ENCODE measurements at places on chromosomes 2 and 18.
A peak's percentile ranks its signal among the peaks of the same experiment; 100 is the strongest.

DNA sequence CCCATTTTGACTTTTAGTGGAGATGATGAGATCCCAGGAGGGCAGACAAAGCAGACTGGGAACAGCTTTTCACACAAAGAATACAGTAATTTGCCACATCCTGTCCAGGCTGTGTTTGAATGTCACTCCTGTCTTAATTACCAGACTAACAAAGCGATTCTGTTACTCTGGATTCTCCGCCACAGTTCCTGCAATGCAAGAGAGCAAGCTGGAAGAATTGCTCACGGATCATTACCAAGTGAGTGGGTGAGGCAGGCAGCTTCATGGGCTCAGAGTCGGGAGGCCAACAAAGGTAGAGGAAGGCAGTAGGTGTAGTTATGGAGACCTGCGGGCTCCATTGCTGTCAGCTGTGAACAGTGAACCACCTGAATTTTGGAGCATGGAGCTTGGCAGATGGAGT, 250.5 kb upstream of the ATP5MC3 start:
- no peak for DNase-seq

DNA sequence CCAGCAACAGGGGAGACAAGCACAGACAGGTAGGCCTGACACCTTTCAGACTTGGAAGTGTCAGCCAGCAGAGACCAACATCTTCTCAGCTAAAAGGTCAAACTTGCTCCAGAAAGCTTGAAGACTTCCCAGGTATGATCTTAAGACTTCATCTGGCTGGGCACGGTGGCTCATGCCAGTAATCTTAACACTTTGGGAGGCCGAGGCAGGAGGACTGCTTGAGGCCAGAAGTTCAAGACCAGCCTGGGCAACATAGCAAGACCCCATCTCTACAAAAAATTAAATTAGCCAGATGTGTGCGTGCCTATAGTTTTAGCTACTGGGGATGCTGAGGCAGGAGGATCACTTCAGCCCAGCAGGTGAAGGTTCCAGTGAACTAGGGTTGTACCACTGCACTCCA, 39.0 kb upstream of the SPRED2 start:
- DNase-seq, result no peak

GRCh38 chr18:31738460-31739407, 21.9 kb downstream of the SLC25A52 start:
- peak; percentile 9 for DNase-seq

DNA sequence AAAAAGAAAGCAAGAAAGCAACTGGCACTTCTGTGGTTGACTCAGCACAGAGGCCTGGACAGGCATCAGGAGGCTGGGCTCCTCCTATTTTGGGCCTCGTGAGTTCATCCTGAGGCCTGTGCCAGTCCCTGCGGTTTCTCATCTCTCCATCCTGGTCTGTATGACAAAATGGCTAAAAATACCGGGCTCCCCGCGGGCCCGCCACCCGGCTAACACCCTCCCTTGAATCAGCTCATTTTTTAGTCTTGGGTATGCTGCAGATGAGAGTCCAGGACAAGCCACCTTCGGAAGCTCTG, 62.3 kb upstream of the YWHAQ start:
- DNase-seq, result no peak

GRCh38 chr18:3062798-3063680, 50.1 kb upstream of the LPIN2 start:
- DNase-seq, result peak; percentile 68

GRCh38 chr2:170715062-170715931, at the start of gene SP5:
TSS of gene SP5 (plus strand) at chr2:170715337. CDS start at chr2:170715513, 176 bp downstream.
- peak; percentile 70 for DNase-seq

DNA sequence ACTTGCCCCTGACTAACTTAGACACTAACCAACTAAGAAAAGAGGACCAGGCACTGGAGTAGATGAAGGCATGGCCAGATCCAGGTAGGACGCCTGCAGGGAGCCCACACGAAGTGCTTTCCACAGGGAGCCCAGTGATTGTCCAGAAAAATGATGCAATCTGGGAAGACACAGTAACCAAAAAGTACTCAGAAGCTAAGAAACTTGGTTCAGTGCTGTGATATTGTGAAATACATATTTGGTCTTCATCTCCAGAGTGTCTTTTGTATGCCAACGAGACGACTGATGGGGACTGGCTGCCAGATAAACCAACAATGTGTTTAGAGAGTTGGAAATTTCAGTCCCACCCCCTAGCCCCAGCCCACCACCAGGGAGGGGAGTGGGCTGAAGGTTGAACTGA, 135.0 kb downstream of the SP3 start:
- peak; percentile 8 for DNase-seq

- DNase-seq, result no peak
Observed at GRCh38 chr2:155301221-155301620, 602.7 kb downstream of the KCNJ3 start.

DNA sequence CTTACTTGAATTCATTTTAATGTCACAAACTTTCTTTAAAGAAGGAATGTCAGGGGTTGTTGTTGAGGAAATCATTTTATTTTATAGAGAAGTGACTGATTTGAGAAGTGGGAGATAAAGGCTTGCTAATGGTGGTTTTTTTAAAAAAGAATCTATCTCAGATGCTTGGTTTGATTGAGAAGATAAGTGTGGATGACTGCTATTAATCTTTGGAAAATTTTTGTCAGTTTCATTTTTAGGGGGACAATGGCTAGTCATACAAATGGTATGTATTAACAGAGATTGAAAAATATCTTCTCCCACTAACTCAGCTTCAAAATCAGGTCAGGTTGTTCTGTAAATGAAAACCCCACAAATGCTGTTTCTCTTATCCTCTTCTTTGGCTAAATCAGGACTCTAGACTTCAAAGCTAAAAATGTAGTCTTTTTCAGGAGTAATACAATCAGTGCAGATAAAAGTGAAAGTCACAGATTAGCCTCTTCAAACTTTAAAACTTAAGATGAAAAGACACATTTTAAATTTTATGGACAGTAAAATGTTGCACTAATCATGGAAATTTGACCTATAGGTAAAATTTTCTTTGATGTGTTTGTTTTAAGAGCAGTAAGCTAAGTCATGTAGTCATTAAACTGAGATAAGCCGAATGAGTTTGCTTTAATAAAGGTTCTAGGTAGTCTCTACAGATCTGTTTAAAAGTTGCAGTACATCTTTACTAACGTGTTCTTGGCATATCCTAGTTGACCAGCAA, 674.2 kb upstream of the VRK2 start:
- no peak for DNase-seq

GRCh38 chr2:39409697-39410389, 27.2 kb downstream of the MAP4K3 start:
- DNase-seq, result no peak

DNA sequence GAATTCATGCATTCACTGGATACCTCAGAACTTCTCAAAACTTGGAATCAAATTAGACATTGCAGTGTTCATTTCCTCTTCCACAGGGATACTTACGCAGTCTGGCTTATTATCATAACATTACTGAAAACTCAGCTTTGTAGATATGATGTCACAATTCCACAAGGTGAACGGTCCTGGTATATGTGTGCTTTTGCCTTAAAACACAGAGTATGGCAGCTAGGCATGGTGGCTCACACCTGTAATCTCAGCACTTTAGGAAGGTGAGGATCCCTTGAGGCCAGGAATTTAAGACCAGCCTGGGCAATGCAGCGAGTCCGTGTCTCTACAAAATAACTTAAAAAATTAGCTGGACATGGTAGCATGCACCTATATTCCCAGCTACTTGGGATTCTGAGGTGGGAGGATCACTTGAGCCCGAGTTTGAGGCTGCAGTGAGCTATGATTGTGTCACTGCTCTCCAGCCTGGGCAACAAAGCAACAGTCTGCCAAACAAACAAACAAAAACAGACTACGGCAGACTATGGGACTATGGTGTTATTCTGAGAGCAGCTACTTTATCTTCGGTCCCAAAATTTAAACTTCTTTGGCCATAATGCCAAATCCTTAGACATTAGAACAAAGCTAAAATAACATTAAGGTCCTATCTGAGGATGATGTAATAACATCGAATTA, 1191.9 kb upstream of the SLC39A10 start:
- no peak for DNase-seq

DNA sequence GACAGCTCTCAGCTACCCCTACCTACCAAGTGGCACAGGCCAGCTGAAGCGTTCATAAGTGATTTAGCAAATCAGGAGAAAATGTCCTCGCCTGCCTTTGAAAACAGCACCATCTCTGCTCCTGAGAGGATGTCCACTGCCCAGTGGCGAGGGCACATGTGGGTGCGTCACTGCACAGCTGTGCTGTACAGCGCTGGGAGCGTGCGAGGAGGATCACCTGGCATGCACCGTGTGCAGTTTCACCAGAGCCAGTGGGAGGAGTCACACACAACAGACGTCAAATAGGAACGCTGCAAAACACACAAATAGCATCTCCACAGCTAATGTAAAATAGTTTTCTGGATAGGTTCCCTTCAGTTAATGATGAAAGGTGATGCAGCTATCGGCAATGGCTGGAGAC, 154.1 kb downstream of the HDAC4 start:
- no peak for DNase-seq

- DNase-seq, result no peak
Observed at GRCh38 chr2:124514236-124514635, 489.1 kb downstream of the CNTNAP5 start.

DNA sequence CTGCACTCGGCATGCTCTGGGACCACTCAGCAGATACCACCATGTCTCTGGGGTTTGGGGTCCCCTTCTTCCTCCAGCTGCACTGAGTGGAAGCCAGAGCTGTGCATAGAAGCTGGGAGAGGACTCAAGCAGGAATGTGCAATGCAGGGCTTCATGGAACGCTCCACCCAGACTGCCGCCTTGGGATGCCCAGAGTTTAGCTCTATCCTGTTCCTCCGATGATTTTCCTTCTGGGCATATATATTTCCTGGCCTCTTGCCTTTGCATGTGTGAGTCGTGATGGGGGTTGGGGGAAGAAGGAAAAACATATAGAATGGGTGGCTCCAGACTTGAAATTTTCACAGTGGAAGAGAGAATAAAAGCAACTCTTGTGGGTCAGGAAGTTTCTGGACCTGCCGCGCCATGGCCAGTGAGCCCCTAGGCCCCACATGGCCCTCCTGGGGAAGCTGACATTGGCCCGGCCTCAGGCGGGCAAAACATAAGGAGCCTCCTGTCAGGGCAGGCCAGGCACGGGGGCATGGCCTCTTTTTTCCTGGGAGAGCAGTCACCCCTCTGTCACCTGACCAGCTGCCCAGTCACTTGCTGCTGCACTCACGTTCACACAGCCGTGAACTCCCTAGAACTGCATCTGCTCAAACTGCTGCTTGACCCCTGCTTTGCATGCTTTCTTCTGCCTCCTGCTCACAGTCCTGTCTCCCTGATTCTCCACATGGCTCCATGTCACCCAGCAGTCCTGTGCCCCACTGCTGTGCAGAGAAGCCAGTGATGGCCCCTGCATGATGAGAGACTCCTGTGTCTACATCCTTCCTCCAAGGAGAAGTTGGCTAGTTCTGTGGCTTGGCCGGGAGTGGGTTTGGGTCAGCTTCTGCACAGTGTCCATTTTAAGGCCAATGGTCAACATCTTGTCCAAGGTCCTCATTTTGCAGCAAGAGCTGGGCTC, 197.8 kb downstream of the CTIF start:
- DNase-seq, result no peak

- no peak for DNase-seq
Observed at GRCh38 chr18:26745288-26746181, 120.0 kb downstream of the AQP4 start.

DNA sequence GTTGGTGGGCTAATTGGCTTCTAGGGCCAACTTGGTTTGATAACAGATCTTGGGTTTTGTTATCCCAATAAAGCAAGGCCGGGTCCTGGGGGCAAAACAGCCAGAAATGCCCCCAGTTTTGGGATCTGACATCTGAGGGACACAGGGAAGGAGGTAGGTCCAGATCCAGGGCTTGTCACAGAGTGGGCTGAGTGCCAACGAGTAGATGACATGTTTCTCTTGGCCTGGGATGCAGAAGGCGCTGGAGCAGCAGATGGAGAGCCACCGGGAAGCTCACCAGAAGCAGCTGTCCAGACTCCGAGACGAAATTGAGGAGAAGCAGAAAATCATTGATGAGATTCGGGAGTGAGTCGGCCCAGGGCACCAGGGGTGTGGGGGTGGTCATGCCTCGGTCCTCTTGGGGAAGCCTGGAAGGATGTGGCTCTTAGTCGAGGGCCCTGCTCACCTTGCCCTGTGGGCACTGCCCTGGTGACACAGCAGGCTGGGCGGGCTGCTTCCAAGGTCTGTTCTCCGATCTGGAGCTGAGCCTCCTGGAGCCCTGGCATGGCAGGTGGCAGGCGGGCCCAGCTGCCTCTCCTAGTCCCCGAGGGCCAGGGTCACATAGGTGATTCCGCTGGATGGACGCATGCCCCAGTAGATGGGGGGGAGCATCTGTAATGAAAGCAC, 40.2 kb upstream of the LYPD6B start:
- no peak for DNase-seq

- no peak for DNase-seq
Observed at GRCh38 chr18:52588931-52589330, 248.9 kb downstream of the DCC start.

DNA sequence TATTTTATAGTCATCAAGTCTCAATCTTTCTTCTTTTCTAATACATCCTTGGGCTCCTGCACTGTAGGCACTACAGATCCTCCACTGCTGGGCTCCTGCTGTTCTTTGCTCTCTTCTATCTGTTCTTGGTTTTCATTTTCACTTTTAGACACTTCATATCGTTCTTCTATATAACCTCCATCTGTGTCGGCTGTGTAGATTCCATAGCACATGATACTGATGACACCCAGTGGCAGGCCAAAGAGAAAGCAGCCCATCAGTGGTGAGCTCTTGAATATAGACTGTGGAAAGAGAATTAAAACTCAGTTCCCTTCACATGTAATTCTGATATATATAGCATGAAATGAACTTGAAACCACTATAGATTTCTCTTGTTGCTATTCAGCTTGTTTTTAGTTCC, 38.0 kb downstream of the TMX3 start:
- no peak for DNase-seq

GRCh38 chr2:157440404-157441071, 3.4 kb downstream of the CYTIP start:
- no peak for DNase-seq

GRCh38 chr2:160105366-160105765, 43.0 kb upstream of the PLA2R1 start:
- no peak for DNase-seq

GRCh38 chr2:66389651-66390131, 45.2 kb upstream of the MEIS1 start:
- DNase-seq, result peak; percentile 18

- DNase-seq, result no peak
Observed at GRCh38 chr2:168593713-168594112, 137.6 kb downstream of the CERS6 start.

GRCh38 chr2:25387876-25388449, 46.2 kb upstream of the DNMT3A start:
- no peak for DNase-seq

DNA sequence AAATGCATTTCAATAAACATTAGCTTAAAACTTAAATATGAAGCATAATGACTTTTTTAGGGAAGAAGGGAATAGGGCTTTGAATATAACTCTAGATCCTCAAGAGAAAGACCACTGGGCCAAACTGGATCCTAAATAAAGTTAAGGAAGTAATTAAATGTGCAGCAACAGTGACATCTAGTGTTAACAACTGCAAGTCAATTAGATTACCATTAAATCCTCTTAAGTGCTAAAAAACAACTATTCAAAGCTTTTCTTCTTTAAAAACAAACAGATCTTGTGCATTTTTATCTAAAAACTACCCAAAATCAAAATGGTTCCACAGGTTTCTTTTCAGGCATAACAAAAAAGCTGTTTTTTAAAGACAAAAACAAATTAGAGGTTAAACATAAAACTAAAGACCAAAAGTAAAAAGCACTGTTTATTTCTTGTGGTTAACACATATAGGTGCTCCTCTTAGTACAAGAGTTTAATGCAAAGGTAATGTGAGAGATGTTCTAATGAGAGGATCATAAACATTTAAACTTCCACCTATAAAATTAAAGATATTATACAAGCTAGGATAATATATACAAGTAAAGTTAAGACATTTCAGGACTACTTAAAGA, 111.4 kb downstream of the THADA start:
- peak; percentile 87 for DNase-seq
